ENCODE measurements at places on chromosomes 12 and 14.

GRCh38 chr14:95334044-95334443 is 14.3 kb upstream of the CLMN start:
- DNase-seq: no peak

- no peak for DNase-seq
These were observed 1.5 kb upstream of the B3GNT4 start for GRCh38 chr12:122202017-122202416.

GRCh38 chr12:113783811-113784210 is 182.3 kb downstream of the RBM19 start:
- no peak for DNase-seq

DNA sequence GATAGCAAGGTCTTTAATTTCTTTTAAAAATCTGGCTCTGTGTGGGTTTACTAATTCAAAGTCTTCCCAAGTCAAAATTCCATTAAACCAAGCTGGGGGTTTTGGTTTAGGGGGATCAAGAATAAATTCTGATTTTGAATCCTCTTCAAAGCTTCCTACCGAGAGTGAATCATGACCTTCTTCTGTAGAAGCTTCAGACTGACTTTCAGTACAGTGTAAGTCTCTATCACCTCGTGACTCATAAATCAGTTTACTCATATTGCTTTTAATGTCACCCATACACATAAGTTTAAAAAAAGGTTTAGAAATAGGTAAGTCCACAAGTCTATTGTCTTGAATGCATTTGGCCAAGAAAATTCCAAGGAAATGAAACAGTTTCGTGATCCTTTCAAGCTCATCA is 80.6 kb upstream of the STRN3 start:
- DNase-seq: no peak

- DNase-seq: no peak
These were observed 93.3 kb upstream of the TRHDE start for GRCh38 chr12:72178871-72179270.

DNA sequence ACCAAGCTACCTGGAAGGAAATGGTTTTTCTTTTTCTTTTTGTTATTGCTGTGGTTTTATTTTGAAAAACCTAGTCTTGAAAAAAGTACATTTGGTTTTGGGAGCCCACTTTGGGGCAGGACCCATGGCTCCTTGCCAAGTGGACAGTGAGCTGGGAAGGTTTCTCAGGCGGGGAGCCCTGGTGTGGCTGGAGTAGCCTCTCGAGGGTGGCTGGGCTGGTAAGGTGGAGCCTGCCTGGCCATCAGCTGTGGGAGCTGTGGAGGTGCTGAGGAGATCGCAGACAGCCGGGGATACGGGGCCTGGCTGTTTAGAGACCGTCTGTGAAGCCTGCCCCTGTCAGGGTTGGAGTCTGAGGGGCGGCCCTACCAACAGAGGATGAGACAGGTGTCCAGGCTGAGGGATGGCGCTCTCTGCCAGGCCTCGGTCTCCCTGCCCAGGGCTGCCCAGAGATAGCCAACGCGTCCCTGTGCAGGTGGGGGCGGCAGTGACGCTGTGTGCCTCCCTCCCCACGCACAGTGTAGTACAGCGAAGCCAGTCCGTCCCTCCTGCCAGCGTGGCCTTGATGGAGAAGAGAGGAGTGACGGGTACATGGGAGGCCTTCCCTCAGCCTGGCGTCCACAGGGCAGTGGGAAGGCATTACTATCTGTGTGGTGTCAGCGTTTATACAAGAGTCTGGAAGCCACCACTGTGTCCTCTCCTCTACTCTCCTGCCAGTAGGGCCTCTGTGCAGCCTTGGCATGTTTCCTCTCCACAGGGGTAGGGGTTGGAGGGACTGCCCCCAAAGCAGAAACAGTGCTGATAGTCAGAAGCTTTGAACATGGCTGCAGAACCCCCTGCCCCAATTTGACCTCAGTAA is 5.9 kb downstream of the RIN3 start:
- no peak for DNase-seq

- no peak for DNase-seq
These were observed 1.4 kb downstream of the GNS start for GRCh38 chr12:64757771-64758170.

DNA sequence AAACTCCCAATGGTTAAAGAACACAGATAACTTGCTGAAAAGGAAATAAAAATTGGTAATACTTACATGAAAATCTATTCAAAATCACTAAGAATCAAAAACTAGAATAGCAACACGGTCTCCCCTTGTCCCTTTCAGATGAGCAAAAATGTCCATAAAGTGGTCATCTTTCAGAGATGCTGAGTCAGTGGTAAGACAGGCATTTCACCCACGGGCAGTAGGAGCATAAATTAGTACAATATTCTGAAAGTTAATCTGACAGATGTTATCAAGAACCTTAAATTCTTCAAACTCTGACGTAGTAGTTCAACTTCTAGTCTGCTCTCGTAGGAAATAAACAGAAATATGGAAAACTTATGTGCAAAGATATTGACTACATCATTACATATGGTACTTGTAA is 33.1 kb upstream of the GNPNAT1 start:
- DNase-seq: no peak

- DNase-seq: no peak
These were observed 46.5 kb upstream of the ESR2 start for GRCh38 chr14:64340560-64341196.

DNA sequence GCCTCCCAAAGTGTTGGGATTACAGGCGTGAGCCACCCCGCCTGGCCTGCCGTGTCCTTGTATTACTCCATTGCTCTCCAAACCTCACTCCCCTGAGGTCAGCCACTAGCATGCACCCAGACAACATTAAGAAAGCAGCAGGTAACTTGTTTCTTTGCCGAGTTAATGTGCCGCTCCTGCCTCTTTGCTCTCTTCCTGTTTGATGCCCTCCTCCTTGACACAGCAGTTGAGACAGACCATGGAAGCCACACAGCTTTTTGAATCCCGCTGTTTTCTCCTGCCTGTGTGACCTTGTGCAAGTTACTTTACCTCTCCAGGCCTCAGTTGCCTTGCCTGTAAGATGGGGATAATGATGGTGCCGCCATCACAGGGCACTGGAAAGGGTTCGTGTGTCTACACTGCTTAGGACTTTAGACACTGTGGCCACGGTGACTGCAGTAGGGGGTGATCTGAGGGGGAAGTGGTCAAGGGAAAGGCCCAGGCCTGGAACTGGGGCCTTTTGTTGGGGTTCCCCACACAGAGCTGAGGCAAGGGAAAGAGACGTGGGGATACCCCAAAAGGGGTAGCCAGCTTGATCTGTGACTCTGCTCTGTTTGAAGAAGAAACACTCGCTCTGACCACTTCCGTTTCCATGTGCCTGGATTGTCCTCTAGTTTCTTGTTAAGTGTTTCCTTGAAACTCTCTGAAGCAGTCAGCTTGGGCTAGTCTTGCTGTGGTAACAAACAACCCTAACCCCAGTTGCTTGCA is 69.3 kb downstream of the RIN3 start:
- no peak for DNase-seq
